Vagina (tissue), 2 donors: ENCODE measurements at places on chromosomes 6 and 20. TPM values are rescaled to one million over a fixed set of nuclear protein-coding genes. Genes with fewer than 3 reads are reported as not detected.

- H3K27me3 ChIP-seq, result no peaks in the 10 kb centered on the region
- H3K4me1 ChIP-seq, result no peaks in the 10 kb centered on the region
- no peaks in the 10 kb centered on the region for H3K36me3 ChIP-seq
- H3K4me3 ChIP-seq, result no peak overlapping the region
- H3K27ac ChIP-seq, result no peak overlapping the region
These were observed 123.2 kb upstream of the THEMIS start for GRCh38 chr6:128024046-128024445.

GRCh38 chr20:48945840-48946514 is 24.5 kb downstream of the ARFGEF2 start:
- DNase-seq, result no peak
- H3K4me1 ChIP-seq, result peaks cover 5% of the 10 kb centered on the region
- H3K4me3 ChIP-seq, result no peak overlapping the region
- no peak overlapping the region for H3K27ac ChIP-seq

- no peak overlapping the region for H3K4me3 ChIP-seq
- no peaks in the 10 kb centered on the region for H3K36me3 ChIP-seq
- DNase-seq, result no peak
These were observed 402.0 kb downstream of the MAFB start for GRCh38 chr20:40286975-40287531.

DNA sequence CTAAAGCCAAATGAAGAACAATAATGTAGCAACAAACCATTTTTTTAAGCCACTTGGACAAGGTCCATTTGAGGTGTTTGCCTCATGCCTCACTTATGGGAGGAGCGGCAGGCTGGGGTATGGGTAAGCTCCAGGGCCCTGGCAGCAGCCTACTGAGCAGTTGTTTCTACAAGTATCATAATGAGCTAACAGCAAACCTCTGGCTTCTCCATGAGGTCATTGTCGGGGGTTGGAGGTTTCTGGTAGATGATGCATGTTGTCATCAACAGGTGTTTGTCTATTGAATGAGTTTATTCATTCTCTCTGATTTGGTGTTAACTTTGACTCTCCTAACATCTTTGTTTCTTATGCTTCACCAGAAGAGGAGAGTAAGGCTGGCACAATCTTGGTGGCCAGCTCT is 150.7 kb downstream of the TBC1D7 start:
- H3K27me3 ChIP-seq, result no peaks in the 10 kb centered on the region
- no peaks in the 10 kb centered on the region for H3K36me3 ChIP-seq
- H3K4me1 ChIP-seq, result no peaks in the 10 kb centered on the region
- H3K4me3 ChIP-seq, result no peak overlapping the region
- no peak overlapping the region for H3K27ac ChIP-seq
- no peak for DNase-seq

The PLG gene
- not detected for total RNA-seq

GRCh38 chr6:37866590-37867507 is 47.3 kb downstream of the ZFAND3 start:
- H3K36me3 ChIP-seq, result no peaks in the 10 kb centered on the region
- no peak overlapping the region for H3K4me3 ChIP-seq
- DNase-seq, result no peak
- H3K27ac ChIP-seq, result no peak overlapping the region

The ME1 gene
- total RNA-seq, result 12.8 TPM

DNA sequence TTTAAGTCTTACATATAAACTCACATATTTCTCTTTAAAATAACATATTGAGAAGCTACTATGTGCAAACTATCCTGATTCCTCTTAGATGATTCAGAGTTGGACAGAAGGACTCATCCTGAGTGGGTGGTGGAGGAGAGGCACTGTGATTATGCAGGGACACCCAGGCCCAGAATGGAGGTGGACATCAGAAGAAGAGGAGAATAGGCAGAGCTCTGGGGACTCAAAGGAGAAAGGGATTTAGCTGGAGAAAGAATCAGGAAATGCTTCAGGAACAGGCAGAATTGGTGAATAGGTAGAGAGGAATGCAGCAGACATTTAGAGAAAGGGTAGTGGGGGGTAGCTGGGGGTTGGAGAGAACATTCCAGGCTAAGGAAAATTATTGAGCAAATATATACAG is 17.4 kb downstream of the RCAN2 start:
- H3K36me3 ChIP-seq, result no peaks in the 10 kb centered on the region
- H3K27me3 ChIP-seq, result no peaks in the 10 kb centered on the region
- no peak for DNase-seq
- peaks cover 5% of the 10 kb centered on the region for H3K4me1 ChIP-seq
- no peak overlapping the region for H3K27ac ChIP-seq

DNA sequence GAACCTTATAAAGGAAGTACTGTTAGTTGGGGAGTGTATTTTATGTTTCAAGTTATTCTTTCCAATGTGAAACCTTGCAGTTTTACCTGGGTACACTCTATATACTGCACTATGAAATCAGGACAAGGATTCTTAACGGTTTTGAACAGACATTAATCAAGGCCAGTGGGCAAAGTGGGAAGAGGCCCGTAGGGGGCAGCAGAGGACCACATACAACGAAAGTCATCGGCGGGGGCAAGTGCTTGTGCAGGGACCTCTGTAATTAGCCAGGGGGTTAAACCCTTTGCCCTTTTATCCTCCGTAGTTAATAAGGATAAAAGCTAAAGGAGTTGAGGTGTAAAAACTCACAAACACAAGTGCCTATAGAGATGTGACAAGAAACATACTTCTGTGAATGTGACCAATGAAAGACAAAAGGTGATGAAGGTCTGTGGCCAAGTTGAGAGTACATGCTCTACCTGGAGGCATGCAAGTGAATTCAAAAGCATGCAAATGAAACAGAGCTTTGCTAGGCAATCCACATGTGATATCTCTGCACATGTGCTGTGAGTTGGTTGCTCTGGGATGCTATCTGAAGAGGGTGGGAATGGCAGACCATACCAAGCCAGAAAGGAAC is 392.7 kb upstream of the MAN1A1 start:
- no peak overlapping the region for H3K27ac ChIP-seq
- no peaks in the 10 kb centered on the region for H3K27me3 ChIP-seq
- no peaks in the 10 kb centered on the region for H3K36me3 ChIP-seq
- no peak for DNase-seq

The DOK5 gene
- total RNA-seq, result 2.5 TPM

DNA sequence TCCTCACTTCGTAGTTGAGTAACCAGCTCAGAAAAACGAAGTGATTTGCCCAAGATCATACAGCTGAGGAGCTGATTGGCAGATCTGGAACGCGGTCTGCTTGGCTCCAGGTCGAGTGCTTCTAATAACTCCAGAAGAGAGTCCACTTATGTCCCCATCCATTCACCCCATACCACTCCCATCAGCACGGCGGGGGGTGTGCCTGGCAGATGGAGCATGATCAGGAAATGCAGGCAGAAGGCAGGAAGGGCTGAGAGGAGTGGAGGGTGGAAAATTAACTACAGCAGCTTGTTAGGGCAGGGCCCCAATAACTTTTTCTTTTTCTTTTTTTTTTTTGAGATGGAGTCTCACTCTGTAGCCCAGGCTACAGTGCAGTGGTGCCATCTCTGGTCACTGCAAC is 15.0 kb downstream of the FITM2 start:
- no peak overlapping the region for H3K4me3 ChIP-seq
- H3K27ac ChIP-seq, result no peak overlapping the region

- no peak for DNase-seq
- no peaks in the 10 kb centered on the region for H3K36me3 ChIP-seq
- H3K4me1 ChIP-seq, result peaks cover 22% of the 10 kb centered on the region
These were observed 44.5 kb downstream of the RBM38 start for GRCh38 chr20:57435498-57436222.

DNA sequence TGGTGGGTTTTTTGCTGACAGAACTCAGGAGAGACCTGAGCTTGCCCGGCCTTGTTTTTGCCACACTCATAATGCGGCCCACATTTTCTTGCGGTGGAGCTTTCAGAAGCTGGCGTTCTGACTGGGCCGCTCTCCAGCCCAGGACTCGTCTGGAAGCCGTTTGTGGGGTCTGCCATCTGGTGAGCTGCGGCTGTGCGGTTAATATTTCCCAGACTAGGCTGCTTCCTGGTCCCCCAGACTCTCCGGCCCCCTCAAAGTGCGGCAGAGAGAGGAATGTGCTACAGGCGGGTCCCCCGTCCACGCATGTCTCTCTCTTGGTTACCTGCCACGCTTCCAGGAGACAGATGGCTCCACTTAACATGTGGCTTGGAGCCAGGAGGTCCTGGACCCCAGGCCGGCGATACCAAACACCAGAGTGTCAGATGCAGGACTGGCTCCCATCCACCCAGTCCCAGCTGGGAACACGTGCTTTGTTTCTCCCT is 128.9 kb upstream of the PMEPA1 start:
- DNase-seq, result no peak
- H3K4me3 ChIP-seq, result no peak overlapping the region
- H3K27ac ChIP-seq, result no peak overlapping the region
- no peaks in the 10 kb centered on the region for H3K4me1 ChIP-seq
- no peaks in the 10 kb centered on the region for H3K27me3 ChIP-seq

DNA sequence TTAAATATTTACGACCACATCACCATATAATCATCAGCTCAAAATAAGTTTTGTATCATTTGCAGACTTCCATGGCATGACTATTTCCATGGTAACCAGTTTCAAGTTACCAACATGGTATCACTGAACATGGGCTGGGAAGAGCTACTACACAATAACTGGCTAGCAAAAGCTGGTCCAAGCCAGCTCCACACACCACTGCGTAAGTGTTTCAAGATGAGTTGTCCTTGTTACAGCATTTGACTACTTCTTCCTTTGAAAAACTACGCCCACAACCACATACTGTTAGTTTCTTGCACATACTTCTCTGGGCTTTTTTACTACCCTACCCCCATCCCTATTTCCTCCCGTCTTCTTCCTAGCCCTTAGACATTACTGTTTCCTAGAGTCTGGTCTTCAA is 8.5 kb downstream of the CD164 start:
- DNase-seq, result no peak
- peaks cover 72% of the 10 kb centered on the region for H3K36me3 ChIP-seq
- H3K27ac ChIP-seq, result no peak overlapping the region
- no peaks in the 10 kb centered on the region for H3K27me3 ChIP-seq
- peaks cover 63% of the 10 kb centered on the region for H3K4me1 ChIP-seq

The SEMG1 gene
- not detected for total RNA-seq

GRCh38 chr6:22099231-22099630 is 197.6 kb downstream of the PRL start:
- H3K27me3 ChIP-seq, result no peaks in the 10 kb centered on the region
- H3K27ac ChIP-seq, result no peak overlapping the region
- H3K4me1 ChIP-seq, result no peaks in the 10 kb centered on the region
- H3K4me3 ChIP-seq, result no peak overlapping the region
- DNase-seq, result no peak

The GHRH gene
- not detected for total RNA-seq

DNA sequence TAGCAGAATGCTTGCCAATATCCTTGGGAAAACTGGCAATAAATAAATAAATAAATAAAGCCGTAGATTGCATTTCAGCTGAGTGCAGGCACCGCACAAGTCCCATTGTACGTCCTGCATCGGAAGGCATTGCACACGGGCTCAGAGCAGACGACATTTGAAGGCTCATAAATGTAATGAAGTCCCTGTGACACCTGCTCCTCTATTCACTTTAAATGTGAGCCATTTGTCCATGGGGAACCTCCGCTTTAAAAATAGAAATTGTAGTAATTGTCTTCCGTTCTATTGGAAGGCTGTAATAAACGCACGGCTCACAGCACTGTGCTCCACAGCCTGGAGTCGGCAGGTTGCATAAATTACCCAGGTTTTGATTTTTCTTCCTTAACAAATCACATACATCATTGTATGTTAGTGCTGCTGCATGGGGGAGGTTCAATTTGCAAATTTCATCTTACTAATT is 32.6 kb downstream of the MYT1 start:
- no peaks in the 10 kb centered on the region for H3K27me3 ChIP-seq
- no peak overlapping the region for H3K27ac ChIP-seq
- DNase-seq, result no peak
- no peaks in the 10 kb centered on the region for H3K36me3 ChIP-seq
- H3K4me1 ChIP-seq, result no peaks in the 10 kb centered on the region

The TSPO2 gene
- total RNA-seq, result not detected

The DEFB113 gene
- not detected for total RNA-seq
